ENCODE measurements at places on chromosomes 3 and 15.

DNA sequence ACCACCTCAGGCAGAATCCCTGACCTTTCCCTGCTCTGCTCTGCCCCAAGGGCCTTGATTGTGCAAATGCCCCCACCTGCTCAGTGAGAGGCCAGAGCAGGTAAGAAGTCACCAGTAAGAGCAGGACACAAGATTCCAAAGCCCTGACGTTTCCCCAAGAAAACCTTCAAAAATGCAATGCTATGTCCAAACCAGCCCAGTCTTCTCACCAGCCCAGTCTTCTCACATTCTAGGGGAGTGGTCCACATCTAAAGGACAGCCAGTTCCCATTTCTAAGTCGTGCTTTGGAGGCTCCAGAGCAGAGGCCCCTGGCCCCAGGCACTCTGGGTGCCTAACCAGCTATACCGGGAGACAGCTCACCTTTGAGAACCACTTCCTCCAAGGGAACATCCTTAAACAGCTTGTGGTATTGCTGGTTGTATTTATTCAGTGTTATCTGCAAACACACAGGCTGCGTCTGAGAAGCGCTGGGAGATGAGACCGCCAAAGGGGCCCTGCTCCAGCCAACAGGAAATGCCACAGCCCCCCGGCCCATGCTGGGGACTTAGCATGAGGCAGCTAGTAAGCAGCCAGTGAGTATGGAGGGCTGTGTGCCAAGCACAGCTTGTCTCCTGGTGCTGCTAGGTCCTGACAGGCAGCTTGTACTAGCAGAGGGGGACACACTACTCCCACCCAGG, 29.3 kb downstream of the GRAMD2A start:
- no peak for DNase-seq

- no peak for DNase-seq
These were observed 235.5 kb upstream of the IGF1R start for GRCh38 chr15:98412852-98413251.

DNA sequence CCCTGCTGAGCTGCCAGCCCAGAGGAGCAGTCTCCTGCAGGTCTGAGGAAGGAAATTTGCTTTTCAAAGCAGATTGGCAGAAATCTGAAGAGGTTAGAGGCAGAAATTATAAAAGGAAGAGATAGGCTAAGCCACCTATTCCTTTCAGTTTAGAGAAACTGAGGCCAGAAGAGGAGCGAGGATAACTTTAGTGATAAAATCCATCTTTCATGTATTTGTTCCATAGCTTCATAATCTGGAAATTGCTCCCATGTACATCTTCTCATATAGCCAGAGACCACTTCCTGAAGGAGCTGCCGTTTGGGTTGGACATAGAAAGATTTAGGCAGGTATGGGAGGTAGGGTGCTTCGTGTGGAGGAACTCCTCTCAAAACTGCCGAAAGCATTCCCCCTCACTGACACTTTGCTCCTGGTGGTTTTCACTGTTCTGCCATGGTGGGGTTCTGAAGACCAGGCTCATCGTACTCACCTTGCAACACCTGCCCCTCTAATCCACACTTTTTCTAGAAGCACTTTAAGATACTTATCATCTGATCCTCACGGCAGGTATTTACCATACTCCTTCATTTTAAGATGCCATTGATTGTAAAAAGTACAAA, 670 bp upstream of the ACAP2 start:
- DNase-seq = no peak

DNA sequence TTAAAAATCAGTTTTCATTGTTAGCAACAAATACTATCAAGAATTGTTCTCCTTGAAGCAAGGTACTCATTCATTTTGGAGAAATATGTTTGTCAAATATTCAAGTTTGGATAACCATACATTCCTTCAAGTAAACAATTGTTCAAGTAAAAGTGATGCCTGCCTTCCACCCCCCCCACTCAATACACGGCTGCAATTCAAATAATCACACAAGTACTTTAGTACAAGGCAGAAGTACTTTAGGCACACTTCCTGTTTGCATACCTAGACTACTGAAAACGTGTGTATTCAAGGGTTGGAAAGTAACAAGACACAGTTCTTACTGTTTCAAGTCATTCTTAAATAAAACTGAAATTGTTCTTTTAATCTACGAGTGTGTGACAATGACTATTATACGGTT, 45.4 kb downstream of the TJP1 start:
- DNase-seq = no peak

- peak; percentile 29 for DNase-seq
These were observed 49.9 kb upstream of the SUCLG2 start for GRCh38 chr3:67704322-67704721.

DNA sequence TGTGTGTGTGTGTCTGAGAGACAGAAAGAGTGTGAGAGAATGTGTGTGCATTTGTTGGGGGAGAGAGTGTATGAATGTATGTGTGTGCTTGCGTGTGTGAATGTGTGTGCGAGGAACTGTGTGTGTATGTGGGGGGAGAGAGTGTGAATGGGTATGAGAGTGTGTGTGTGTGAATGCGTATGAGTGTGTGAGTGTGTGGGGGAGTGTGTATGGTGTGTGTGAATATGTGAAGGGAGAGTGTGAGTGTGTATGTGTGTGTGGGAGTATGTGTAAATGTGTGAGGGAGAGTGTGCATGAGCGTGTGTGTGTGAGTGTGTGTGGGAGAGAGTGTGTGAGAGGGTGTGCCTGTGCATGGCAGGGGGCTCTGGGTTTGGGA, 79.8 kb upstream of the ABHD17C start:
- no peak for DNase-seq

DNA sequence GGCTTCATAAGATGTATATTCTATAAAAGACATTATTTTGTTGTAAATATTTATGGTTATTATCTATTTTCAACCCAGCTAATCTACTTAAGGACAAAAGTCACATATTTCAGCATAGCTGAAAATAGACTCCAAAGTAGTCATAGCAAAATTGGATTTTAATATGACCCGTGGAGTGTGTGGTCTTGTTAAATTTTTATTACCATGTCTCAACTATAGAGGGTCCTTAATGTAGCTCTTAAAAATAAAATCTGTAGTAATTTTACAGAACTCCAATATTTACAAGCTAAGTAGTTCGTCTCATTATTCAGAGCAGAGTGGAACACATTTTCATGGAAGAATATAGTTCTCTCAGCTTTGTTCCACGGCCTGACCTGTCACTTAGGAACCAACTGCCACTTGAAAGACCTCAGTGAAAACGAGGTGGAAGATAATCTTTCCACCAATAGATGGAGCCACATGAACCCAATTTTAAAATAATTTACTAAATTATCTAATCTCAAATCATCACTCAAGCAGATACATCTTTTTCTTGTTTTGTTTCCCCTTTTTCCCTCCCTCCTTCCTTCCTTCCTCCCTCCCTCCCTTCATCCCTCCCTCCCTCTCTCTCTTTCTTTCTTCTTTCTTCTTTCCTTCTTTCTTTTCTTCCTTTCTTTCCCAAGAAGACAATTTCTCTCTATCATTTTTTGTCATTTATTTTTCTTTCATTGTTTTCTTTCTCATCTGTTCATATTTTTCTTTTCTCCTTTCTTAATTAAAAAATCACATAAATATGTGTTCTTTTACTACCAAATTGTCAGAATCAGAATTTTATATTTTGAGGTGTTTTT, 97.2 kb downstream of the CLDN1 start:
- no peak for DNase-seq

GRCh38 chr3:152405915-152406802, 137.4 kb downstream of the MBNL1 start:
- DNase-seq = no peak

GRCh38 chr3:127604035-127604434, 5.8 kb downstream of the MCM2 start:
- DNase-seq = no peak

- no peak for DNase-seq
These were observed 39.5 kb upstream of the GOLGA6B start for GRCh38 chr15:72614810-72615532.

GRCh38 chr3:115428841-115429240, 194.5 kb upstream of the GAP43 start:
- no peak for DNase-seq

- DNase-seq = no peak
These were observed 42.3 kb upstream of the GALNT15 start for GRCh38 chr3:16132190-16132589.

DNA sequence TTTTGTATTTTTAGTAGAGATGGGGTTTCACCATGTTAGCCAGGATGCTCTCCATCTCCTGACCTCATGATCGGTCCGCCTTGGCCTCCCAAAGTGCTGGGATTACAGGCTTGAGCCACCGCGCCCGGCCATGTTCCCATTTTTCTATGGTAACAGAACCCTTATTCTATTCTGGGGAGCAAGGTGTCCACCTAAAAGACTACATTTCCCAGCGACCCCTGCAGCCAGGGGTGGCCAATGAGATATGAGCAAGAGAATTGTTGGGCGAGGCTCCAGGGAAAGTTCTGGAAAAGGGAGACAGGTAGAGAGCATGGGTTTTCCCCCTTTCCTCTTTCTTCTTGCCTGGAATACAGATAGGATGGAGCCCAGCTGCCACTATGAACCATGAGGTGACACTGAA, 96.9 kb downstream of the LINGO1 start:
- DNase-seq = no peak

GRCh38 chr3:107857854-107858253, 233.0 kb downstream of the CD47 start:
- DNase-seq = no peak

DNA sequence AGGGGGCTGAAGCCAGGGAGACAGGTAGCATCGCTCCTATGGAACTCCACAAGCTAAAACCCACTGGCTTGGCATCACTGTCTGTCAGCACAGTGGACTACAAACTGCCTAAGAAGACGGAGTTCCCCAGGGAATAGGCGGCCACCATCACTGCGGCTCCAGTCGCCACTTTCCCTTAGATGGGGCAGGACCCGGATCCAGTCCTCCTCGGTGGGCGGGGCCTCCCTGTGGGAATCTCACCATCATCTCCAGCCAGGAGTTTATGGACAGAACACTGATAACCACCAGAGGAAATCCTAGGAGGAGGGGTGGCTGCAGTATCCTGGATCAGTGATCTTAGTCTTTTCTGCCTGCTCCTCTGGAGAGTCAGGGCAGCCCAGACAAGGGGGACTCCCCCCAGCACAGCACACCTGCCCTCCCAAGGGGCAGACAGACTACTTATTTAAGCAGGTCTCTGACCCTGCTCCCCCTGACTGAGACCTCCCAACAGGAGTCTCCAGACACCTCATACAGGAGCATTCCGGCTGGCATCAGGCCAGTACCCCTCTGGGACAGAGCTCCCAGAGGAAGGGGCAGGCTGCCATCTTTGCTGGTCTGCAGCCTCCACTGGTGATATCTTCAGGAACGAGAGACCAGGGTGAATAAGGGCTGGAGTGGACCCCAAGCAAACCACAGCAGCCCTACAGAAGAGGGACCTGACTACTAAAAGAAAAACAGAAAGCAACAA, 435.6 kb upstream of the RASGRP1 start:
- no peak for DNase-seq

GRCh38 chr15:66514586-66514985, 9.5 kb downstream of the ZWILCH start:
- DNase-seq = no peak

DNA sequence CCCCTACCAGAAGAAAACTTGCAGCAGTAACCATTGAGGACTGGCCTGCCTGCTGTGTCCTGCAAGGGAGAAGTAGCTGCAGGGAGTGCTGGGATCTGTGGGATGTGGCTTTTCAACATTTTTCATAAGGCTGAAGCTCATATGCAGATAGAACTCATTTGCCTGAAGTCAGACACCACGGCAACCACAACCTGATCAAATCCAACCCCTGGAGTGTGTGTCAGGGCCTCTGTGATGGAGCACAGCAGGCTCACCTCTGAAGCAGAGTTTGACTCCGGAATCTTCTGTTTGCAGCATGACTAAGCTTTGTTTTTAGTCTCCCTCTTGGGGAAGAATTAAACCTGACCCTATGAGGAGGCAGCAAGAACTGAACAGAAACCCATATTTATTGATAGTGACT, 508.7 kb downstream of the AGBL1 start:
- no peak for DNase-seq

GRCh38 chr3:30078736-30079135, 527.7 kb upstream of the TGFBR2 start:
- DNase-seq = no peak

- DNase-seq = no peak
These were observed 78.9 kb upstream of the GSK3B start for GRCh38 chr3:120173056-120173675.

GRCh38 chr3:141659821-141660613, 78.1 kb upstream of the RNF7 start:
- peak; percentile 71 for DNase-seq

DNA sequence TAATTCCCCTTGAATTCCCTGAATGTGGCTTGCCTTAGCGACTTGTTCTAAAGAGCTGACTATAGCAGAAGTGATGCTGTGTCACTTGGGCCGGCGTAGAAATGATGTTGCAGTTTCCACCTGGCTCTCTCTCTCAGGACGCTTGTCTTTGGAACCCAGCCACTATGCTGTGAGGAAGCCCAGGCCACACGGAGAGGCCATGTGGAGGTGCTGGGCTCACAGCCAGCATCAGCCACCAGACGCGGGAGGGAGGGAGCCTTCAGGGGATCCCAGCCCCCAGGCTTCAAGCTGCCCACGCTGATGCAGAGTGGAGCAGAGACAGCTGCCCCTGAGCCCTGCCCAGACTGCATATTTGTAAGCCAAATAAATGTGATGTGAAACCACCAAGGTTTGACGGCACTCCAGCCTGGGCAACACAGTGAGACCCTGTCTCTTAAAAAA, 18.6 kb downstream of the RNU5B-1 start:
- DNase-seq = no peak

- DNase-seq = no peak
These were observed 11.7 kb downstream of the EDEM1 start for GRCh38 chr3:5198986-5199731.

DNA sequence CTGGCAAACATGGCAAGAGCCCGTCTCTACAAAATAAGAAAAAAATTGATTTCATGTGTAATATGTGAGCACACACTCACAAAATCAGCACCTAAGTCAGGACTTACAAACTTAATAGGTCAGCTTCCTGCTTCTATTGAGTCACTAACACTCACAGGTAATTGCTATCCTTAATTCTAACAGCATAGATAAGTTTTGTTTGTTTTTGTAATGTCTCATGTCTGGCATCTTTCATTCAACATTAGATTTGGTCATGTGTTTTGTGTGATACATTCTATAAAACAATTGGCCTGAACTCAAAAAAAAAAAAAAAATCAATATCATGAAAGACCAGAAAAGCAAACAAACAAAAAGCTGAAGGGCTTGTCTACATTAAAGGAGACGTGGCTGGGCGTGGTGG, 564.7 kb downstream of the AGBL1 start:
- DNase-seq = no peak

DNA sequence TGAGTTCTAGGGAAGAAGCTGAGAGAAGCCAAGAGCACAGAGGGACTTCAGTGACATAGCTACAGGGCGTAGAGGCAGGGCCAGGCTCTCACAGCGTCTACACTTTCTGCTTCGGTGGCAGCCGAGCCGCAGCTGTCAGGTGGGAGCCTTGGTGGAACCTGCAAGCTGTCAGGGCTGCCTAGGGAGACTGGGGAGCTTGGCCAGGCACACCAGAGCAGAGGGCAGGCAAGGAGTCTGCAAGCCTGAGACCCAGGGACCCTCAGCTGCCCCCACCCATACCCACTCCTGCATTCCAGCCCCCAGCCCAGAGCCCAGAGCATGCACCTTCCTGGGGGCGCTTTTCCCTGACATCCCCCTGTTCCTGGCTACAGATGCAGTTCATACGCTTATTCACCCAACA, 13.4 kb upstream of the KLF15 start:
- DNase-seq = peak; percentile 35

- no peak for DNase-seq
These were observed 97.8 kb upstream of the ROBO2 start for GRCh38 chr3:76942101-76942500.
